ENCODE measurements at places on chromosomes 3 and 15.

GRCh38 chr3:115922681-115923347, 299.5 kb downstream of the GAP43 start:
- peak; percentile 18 for DNase-seq

DNA sequence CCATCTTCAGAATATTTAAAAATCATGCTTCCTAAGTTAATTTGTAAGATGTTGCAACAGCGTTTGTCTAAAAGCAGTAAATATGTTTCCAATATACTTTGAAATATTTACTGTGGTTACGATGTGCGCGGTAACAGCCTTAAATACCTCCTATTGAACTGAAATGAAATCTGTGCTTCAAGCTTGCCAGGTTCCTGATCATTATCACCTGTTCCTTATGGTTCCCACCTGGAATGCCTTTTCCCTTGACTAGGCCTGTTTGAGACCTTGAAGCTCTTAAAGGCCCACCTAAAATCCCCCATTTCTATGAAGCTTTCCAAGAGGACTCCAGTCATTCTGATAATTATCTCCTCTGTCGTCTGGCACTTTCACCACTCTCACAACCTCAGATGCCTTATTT, 146.7 kb downstream of the NAALADL2 start:
- no peak for DNase-seq

- no peak for DNase-seq
Measured at GRCh38 chr3:136672457-136672856, 79.7 kb downstream of the STAG1 start.

DNA sequence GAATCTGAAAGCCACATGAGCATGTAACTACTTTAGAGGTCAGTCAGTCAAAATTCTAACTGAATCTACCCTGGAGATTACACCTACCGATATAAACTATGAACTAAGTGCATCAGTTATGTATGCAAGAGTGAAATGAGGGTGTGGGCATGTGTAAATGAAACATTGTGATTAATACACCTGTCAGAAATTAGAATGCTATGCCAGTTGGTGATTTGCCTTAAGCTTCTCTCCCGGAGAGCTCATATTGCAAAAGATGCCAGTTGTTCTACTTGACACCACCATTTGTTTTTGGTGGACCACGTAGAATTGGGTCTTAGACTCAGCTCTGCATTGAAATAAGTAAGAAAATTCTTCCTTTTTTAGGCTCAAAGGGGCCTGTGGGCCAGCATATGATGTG, 91.0 kb upstream of the KBTBD8 start:
- no peak for DNase-seq

- DNase-seq: no peak
Measured at GRCh38 chr3:104461431-104461830, 905.3 kb upstream of the ALCAM start.

- DNase-seq: no peak
Measured at GRCh38 chr3:60160822-60161748, 1090.2 kb downstream of the FHIT start.

GRCh38 chr3:62201438-62202035, 171.8 kb downstream of the FEZF2 start:
- DNase-seq: peak; percentile 28

- DNase-seq: no peak
Measured at GRCh38 chr15:78291698-78292097, 7.7 kb downstream of the SKIC8 start.
